Activated naive CD8-positive, alpha-beta T cell treated with anti-CD3 and anti-CD28 coated beads, Interleukin-2, amount 10 ng/mL, durations not matched to agents 7 days and 5 days (primary cell): ENCODE measurements at places on chromosomes 3 and 15.

- DNase-seq: no peak
Measured at GRCh38 chr3:160330109-160330508, 68.9 kb downstream of the IFT80 start.

- DNase-seq: no peak
Measured at GRCh38 chr15:92466834-92467233, 73.2 kb downstream of the ST8SIA2 start.

GRCh38 chr15:63070681-63071129 lies 28.2 kb downstream of the TPM1 start:
- DNase-seq: no peak

DNA sequence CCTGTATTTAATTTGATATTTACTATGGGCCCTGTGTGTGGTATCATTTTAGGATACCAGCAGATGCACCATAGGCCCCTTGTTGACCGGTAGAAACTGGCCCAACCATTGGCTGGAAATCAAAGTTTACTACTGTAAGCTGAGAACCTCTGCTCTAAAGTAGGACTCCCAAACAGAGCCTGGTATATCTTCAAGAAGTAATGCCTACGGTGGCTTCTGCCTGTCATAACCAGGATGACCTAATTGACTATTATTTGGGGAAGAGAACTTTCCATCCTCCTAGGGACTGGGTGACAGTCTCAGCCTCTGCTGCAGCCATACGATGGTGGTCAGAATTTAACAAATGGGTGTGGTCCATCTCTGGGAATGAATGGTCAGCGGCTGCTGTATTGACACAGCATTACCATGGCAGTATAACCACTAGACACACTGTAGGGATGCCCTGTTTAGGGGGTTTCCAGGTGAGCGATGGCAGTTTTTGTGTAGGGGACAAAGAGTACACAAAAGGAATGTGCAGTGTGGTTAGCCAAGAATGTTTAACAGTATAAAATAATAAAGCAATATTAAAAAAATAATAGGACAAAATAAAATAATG lies 37.3 kb downstream of the RARB start:
- no peak for DNase-seq

DNA sequence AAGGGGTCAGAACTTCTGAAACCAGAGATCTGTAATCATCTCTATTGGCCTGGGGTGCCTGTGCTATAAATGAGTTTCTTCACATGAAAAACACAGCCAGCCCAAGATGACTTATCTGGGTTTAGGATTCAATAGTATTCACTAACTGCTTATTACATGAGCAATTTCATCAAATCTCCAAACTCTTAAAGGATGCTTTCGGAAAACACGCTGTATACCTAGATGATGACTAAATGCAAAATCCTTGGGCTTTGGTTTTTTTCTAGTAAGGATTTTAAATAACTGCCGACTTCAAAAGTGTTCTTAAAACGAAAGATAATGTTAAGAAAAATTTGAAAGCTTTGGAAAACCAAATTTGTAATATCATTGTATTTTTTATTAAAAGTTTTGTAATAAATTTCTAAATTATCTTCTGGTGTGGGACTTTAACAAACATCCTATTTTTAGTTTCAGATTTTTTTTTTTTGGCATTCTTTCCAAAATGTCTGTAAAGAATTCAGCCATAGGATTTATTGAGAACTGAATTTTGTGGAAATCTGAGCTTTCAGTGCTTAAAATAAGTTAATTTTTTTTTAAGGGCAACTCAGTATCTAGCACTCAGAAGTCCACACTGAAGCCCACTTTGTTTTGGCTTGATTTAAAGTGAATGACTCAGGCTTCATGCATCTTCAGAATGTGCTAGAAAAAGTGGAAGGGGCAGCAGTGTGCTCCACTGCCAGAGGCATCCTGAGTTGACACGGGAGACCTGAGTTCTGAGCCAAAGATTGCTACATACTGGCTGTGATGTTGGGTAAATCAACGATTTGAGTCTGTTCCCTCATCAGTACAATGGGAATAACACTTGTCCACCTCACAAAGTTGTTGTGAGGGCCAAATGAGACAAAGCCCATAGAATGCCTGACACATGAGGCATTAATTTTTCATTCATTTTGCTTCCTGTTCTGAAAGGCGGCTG lies 18.7 kb downstream of the TMEM43 start:
- DNase-seq: no peak

DNA sequence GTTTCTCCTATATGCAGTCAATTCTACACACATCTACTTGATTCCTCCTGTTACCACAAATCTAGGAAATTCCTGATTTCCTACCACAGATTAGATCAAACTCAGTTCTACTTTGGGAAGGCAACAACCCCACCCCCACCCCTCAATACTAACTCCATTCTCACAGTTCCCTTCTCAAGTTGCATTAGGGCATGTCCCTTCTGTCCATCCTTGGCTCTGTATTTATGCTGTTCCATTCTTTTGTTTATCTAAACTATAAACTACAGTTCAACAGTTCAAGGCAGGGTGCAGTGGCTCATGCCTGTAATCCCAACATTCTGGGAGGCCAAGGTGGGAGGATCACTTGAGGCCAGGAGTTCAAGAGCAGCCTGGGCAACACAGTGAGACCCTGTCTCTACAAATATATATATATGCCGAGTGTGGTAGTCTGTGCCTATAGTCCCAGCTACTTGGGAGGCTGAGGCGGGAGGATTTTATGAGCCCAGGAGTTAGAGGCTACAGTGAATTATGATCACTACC lies 25.2 kb upstream of the IMPDH2 start:
- no peak for DNase-seq

- no peak for DNase-seq
Measured at GRCh38 chr3:102756706-102757105, 321.9 kb downstream of the ZPLD1 start.
